ENCODE measurements at places on chromosomes 1 and 21.

GRCh38 chr1:28273216-28273860 is 14.0 kb downstream of the SESN2 start:
- no peak for DNase-seq

GRCh38 chr1:197480446-197480845 is 212.4 kb downstream of the CRB1 start:
- DNase-seq, result no peak

- no peak for DNase-seq
Observed at GRCh38 chr1:1521331-1521730, 9.4 kb downstream of the ATAD3A start.

DNA sequence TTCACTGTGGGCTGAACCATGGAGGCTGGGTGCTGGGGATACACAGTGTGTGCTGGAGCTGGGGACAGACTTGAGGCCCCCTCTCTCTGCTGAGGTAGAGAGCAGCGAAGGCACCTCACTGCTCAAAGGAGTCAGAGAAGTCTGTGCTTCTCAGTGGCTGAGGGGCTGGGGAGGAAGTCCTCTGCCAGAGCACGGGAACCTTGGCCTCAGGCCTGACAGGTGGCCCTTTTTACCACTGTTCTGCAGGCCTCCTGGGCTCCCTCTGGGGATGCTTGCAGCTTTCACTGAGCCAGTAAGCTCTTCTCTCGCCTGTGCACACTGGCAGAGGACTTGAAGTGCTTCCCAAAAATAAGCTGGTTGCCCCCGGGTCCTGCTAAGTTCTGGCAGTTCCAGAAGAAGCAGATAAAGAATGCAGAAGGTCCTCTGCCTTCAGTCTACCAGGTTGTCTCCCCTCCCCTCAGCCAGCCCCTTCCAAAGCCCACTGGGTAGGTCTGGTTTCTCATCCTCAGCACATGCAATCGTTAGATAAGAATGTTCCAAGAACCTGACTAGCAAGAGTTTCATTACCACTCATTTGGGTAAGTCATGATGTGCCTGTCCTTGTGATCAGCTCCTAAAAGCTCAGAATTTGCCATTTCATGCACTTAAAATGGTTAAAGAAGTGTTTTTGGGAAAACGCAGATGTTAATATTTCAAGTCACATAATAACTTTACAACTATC is 53.9 kb downstream of the TENT5C start:
- no peak for DNase-seq

GRCh38 chr1:54249819-54250435 is 50.0 kb downstream of the MRPL37 start:
- DNase-seq, result peak; percentile 32

DNA sequence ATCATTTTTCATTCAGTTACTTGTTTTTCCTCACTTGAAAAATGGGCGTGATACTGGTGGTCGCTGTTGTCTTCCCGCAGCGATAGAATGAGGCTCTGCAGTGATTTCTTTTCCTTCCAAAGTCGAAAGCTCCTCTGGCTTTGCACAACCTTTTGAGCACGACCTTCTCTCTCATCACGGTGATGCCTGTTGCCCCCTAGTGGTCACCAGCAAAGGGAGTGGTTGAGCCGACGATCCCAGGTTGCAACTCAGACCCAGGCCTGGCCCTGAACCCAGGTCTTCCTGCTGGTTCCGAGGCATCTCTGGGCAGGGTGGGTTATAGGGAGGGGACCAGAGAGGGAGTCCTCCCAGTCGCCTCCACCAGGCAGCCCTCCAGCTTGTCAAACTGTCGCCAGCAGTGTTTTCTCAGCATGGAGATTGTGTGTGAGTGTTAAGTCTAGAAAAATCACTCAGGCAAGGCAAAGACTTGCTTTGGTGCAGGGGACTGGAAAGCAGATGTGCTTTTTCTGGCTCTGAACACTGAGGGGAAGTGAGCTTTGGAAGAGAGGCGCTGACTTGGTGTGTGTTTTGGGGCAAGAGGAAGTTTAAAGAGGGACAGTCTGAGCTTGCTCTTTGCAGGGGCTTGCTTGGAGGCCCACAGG is 285.3 kb downstream of the CAMTA1 start:
- peak; percentile 87 for DNase-seq

DNA sequence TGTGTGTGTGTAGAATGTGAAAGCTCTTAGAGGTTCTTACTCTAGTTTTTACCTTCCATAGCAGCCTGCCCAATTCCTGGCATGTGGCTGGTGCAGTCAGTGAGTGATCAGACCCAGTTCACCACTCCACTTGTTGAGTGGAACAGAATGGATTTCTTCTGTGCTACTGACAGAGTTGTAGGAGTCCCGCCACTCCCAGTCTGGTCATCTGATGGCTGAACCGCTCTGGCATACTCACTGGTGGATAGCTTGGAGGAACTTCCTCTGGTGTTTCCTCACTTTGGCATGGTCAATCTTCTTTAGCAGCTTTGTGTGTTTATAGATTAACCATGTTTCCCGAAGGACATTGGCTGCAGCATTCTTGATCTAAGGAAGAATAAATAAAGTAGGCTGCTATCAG is 106.7 kb upstream of the ADAR start:
- peak; percentile 24 for DNase-seq

DNA sequence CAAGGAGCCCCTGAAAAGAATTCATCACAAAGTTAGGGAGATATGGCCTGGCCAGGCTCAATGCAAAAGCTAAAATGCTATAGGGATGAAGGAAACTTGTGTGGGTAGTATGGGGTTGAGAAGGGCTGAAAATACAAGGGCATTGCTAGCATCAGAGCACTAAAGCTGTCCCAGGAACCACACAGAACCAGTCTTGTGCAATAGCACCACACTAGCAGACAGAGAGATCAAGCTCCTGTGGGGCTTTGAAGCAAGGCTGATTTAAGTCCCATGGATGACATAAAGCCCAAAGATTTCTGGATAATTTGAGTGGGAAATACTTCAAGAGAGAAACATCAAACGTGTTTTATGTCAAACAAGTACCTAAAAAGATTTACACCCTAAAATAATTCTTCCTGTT is 97.1 kb downstream of the VAV3 start:
- no peak for DNase-seq

DNA sequence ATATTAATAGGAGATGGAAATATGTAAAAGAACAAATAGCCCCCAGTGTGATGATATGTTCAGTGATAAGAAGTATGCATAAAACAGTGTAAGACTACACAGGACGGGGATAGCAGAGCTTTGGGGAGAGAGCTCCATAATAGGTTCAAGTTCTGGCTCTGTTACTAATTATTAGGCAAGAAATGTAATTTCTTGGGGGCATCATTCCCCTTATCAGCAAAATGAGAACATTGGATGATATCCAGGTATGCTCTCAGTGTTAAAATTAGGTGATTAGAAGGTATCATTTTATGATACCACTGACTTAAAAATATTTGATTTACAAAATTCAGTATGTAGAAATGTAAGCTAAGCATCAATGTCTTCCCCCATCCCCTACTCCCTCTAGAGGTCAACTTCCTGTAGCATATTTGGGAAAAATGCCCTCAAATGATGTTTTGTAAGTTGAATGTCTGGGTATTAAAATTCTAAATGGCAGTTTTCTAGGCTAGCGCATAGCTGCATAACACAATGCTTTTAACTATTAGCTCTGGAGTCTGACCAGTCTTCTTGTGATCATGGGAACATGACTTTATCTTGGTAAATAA is 585.7 kb upstream of the CAMK1G start:
- DNase-seq, result no peak

DNA sequence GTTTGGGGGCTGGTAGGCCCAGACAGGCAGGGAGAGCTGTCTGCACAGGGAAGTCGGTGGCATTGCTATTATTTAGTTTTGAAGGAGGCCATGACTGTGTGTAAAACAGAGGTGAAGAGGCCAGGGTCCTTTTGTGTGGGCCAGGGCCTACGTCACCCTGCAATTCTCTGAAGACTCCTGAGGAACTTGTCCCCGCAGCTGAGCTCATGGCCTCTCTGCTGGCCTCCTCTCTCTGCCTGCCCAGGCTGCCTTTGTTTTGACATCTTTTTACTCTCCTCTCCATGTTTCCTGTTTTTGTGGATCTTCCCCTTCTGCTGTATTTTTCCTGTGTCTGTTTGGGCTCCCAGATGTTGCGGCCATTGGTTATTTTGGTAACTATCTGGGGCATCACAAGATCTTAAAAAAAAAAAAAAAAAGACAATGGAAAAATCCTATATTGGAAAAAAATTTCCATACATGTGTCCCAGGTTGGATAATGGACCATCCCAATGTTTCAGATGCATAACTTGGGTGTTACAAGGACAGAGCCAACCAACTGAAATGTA is 280.7 kb downstream of the RPS6KC1 start:
- no peak for DNase-seq

- no peak for DNase-seq
Observed at GRCh38 chr21:23021481-23021880, 2023.3 kb downstream of the NCAM2 start.

GRCh38 chr21:23949493-23949892 is 1657.8 kb downstream of the MRPL39 start:
- DNase-seq, result no peak

- DNase-seq, result no peak
Observed at GRCh38 chr1:162605225-162605927, 26.9 kb upstream of the DDR2 start.

DNA sequence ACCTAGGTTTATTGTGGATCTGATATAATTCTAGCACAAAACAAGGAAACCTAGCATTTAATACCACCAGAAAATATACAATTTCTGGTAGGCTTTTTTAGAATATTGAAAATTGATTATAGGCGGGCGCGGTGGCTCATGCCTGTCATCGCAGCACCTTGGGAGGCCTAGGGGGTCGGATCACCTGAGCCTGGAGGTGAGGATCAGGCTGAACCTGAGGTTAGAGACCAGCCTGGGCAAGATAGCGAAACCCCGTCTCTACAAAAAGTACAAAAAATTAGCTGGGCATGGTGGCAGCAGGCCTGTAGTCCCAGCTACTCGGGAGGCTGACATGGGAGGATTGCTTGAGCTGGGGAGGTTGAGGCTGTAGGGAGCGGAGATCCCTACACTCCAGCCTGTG is 948 bp upstream of the COP1 start:
- DNase-seq, result no peak

DNA sequence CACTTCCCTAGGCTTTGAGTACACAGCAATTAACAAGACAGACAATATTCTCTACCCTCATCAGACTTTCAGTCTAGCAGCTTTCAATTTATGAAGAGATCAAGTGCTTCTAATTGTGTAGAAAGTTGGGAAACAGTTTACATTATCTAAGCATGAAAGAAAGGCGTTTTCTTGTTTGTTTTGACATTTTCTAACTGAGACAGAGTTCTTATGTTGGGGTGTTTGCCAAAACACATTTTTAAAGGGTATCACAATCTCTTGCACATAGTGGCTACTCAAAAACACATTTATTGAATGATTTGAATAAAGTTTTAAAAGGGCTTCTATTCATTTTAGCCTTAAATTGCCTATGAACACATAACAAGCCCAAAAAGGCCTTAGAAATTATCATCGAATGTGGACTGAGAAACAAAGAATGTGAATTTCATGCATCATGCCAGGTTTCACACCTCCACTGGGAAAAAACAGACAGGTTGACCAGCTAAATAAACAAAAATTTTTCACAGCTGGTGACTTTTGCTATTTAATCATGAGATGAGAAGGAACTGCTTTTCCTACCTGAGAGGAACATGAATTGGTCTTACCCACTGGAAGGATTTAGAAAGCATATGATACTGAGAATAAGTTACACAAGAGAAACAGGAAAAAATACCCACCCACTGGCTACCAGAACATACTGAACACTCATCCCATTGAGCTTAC is 394.5 kb upstream of the PKN2 start:
- DNase-seq, result no peak

GRCh38 chr1:211830055-211830327 is 572 bp downstream of the LPGAT1 start:
- no peak for DNase-seq

GRCh38 chr1:163824490-163824889 is 502.7 kb downstream of the NUF2 start:
- DNase-seq, result no peak

- DNase-seq, result no peak
Observed at GRCh38 chr1:115793162-115793561, 24.6 kb upstream of the CASQ2 start.

GRCh38 chr1:35883635-35884101 is 659 bp downstream of the AGO1 start:
- peak; percentile 80 for DNase-seq

GRCh38 chr1:46131712-46132528 is 509 bp downstream of the PIK3R3 start:
- peak; percentile 85 for DNase-seq

- no peak for DNase-seq
Observed at GRCh38 chr1:67978890-67979516, 71.4 kb downstream of the DIRAS3 start.

GRCh38 chr1:158227904-158228623 is 26.2 kb upstream of the CD1A start:
- no peak for DNase-seq

GRCh38 chr1:225844236-225845061 is 34.5 kb downstream of the EPHX1 start:
- DNase-seq, result no peak

GRCh38 chr1:77188770-77189169 is 30.5 kb downstream of the PIGK start:
- no peak for DNase-seq

DNA sequence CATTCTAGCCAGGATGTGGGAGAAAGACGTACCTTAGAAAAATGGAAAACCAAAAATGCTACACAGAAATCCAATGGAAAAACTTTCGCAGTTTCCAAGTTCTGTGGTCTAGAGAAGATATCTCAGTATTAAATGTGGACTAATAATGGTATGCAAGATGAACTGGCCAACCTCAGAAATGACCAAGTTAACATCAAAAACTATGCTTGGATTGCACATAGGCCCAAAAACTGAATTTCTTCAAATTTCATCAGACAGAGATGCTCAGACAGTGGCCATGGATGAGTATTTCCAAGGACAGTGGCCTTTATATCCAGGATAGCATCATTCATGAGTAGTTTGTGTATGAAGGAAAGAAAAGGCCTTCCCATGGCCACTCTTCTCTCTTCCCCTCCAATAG is 132.2 kb downstream of the TIAM1 start:
- no peak for DNase-seq

DNA sequence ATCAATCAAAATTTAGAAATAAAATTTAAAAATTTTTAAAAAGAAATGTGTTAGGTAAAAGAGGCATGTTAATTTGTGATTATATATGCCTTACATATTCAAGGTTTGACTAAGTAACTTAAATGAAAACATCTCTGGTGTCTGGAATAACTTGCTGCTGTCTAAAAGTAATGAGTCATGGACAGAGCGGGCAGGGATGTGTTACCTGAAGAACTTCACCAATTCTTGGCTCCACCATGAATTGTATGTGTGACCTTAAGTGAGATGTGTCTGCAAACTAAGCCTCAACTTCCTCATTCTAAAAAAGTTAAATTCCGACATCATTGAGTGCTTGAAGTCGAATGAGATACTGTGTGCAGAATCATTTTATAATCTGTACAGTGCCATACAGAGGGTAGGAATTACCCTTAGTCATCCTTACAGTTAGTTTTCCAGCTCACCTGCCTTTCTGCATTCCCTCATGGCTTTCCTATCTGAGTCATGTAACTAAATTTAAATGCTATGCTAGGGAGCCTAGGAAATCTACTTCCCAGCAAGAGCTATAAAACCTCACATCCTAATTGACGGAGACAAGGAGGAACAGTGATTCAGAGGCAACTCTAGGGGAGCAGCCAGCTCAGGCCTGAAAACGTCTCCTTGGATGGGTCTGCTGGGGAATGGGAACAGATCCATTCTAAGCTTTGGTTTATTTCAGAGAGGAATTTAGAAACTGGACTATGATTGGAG is 100.7 kb upstream of the TSPAN2 start:
- peak; percentile 56 for DNase-seq
